ENCODE measurements at places on chromosomes 5 and 9.

- no peak for DNase-seq
Observed at GRCh38 chr9:136225748-136226679, 19.6 kb downstream of the QSOX2 start.

DNA sequence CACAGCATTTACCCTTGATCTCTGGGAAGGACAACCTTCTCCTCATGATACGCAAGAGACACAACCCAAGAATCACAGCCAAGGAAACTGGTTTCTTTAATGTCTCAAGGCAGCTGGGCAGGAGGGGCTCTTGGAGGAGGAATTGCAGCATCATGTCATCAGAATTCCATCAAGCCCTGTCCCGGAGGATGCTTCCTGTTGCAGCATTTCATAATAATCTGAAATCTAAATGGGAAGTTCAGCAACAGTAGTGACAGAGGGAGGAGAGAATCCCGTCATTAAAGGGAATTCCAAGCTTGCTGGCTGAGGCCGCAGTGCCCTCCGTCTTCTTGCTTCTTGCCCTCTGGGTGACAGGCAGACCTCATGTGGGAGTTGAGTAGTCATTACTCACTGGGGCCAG is 192.7 kb downstream of the TENT4A start:
- DNase-seq = no peak

- no peak for DNase-seq
Observed at GRCh38 chr5:109823597-109823996, 133.9 kb downstream of the MAN2A1 start.

- no peak for DNase-seq
Observed at GRCh38 chr5:75319638-75320037, 17.4 kb upstream of the HMGCR start.

DNA sequence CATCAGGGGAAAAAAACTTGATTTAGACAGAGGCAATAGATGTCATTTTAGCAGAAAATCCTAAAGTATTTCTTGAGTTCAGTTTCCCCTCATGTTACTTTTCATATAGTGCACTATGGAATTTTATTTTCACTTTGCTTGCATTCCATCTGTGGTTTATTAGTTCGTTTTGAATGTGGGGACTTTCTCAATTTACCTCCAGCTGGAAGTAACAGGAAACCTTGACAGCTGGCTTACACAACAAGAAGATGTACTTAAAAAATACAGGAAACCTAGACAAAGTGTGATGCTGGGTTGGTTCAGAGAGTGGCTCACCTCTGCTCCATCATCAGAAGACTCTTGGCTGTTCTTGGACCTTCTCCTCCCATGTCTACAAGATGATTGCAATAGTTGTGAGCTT is 567.0 kb downstream of the CETN3 start:
- DNase-seq = no peak

Data from NCI-H1417 treated with DMSO at 0.1 percent for 48 hours (cell line).